ENCODE measurements at places on chromosomes 6 and 20.

DNA sequence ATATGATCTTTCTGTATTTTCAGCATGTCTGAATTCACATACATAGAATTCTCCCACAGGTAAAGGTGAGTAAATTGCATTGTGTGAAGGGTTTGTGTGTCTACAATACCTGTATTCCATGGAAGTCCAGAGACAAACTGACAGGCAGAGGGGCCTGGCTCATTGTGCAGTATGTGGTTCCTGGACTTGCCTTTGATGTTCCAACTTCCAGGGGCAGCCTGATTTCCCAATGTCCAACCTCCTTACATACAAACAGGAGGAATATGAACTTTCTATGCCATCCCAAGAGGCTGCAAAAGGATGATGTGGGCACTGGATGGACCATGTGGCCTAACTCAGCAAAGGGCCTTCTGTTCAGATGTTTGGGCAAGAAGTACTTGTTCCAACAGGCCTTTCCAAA, 58.5 kb downstream of the LYRM4 start:
- DNase-seq = no peak

DNA sequence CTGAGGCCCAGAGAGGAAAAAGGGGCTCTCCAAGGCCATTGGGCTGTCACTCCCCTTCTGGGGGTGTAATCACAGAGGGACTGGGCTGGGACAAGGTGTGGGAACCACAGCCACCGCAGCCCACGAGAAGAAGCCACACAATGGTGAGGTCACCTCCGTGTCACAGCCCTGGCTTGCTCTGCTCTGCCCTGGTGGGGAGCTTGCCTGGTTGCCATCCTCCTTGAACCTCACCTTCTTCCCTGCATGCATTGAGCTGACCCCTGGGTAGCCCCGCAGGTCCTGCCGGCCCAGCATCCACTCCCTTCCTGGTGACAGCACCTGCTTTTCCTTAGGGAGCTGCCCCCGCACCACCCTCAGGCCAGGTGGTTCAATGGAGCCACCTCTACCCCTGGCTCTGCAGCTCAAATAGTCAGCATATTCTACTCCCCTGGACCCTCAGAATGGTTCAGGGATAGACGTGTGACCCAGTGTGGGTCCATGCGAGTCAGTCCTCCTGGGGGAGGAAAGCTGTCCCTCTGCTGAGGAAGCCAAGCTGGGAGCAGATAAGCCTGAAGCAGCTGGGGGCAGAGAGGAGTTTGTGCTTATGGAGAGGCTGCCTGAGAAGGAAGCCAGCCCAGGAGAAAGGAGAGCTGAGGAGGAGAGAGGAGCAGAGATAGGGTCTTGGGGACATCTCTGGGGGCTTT, 21.3 kb downstream of the RBM38 start:
- DNase-seq = no peak

DNA sequence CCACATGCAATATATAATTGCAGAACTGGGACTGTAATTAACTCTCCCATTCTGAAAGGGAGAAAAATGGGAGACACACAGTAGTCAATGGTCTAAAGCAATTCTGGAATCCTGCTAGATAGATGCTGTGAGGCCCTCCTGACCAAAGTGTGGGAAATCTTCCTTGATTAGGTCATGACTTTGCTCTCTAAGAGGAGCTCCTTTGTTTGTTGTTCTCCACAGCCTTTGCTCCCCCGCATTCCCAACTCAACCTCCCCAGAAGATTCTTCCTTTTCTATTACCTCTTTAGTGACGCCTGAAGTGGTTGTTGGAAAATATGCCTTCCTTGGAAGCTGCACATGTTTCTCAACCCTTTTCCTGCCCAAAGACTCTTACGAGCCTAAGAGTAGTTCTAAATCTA, 28.8 kb upstream of the LIN28B start:
- no peak for DNase-seq

GRCh38 chr6:128655978-128656498, 135.6 kb upstream of the PTPRK start:
- DNase-seq = no peak

DNA sequence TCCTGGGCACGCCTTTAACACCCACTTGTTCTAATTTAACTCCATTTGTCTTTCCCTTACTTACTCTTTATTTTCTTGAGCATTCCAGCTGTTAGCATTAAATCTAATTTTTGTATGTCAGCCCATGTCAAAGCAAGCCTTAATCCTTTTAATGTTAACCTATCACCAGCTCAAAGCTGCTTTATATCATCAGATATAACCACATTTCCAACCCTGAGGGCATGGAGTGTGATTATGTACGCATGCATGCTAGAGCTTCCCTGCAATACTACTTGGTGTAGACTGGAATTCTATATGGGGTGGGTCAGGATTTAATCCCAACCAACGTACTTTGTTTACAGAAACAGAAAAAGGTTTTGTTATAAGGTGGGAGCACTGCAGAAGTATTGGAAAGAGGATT, 139.4 kb upstream of the HMGN3 start:
- DNase-seq = no peak

DNA sequence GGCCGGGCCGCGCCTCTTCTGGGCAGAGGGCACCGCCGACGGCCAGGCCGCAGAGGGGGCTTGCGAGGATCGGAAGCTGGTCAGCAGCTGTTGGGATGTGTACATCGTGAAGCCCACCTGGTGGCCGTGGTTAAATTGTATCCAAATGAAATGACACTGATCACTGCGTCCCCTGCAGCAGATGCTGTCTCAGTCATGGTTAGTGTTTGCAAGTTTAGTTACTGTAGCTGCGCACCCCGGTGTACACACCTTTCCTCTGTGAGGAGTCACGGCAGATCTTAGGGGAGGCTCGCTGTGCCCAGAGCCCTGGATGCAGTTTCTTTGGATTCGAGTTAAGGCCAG, 653 bp downstream of the NAA20 start:
- DNase-seq = no peak

GRCh38 chr20:22352019-22352418, 232.4 kb downstream of the FOXA2 start:
- DNase-seq = no peak

- DNase-seq = no peak
Observed at GRCh38 chr20:51687108-51687507, 81.1 kb downstream of the ATP9A start.

DNA sequence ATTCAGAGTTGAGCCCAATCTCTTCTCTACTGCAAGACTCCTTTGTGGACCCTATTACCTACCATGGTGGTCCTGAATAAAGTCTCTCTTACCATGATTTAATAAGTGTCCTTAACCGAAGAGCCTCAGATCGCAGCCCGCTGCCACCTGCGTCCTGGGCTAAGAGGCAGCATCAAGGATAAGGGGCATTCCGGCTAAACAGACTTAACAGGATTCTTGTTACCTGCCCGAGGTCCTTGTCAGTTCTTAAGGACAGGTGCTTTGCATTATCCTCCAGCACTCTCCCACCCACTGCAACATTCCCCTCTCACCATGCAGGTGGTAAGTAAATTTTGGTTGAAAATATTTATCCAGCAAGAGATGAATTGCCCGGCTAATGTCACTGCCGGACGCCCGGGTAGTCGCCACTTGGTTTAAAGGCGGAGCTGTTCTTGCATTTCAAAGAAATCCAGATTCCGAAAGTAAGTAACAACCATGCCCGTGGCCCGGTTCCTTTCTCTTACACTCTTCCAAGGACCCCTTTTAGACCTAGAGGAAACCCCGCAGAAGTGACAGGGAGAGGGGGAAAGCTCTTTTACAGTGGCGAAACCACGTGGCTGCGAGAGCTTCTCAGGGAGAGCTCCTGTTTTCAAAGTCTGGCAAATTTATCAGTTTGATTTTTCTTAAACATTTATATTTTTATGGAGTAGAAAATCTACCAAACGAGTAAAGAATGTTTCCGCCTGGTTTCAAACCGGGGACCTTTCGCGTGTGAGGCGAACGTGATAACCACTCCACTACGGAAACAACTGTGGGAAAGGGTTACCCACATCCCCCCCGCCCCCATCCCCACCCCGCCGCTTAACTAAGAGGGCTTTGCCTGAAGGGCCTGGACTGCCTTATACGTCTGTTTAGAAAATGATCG, 41.9 kb upstream of the PRSS16 start:
- no peak for DNase-seq

GRCh38 chr20:33881989-33882388, 70.8 kb downstream of the CHMP4B start:
- no peak for DNase-seq

DNA sequence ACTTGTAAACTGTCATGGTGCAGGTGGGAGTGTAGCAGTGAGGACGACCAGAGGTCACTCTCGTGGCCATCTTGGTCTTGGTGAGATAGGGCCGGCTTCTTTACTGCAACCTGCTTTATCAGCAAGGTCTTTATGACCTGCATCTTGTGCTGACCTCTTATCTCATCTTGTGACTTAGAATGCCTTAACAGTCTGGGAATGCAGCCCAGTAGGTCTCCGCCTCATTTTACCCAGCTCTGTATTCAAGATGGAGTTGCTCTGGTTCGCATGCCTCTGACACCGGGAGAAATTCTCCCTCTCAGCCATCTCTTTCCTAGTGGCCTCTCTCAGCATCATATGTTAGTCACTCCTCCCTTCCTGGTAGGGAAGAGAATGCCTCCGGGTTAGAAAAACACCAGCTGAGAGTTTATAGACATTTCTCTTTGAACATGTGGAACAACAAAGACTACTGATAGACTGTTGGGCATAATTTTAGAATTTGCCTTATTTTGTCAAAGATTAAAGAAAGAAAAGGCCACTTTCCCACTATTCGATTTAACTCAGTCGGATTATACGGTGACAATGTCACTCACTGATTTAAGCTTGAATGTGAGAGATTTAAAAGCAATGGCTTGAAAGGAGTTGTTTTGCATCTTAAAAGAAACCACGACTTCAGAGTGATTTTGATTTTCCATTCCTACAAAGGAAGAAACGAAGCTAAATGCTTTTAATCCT, 67.9 kb upstream of the SNX9 start:
- DNase-seq = no peak

DNA sequence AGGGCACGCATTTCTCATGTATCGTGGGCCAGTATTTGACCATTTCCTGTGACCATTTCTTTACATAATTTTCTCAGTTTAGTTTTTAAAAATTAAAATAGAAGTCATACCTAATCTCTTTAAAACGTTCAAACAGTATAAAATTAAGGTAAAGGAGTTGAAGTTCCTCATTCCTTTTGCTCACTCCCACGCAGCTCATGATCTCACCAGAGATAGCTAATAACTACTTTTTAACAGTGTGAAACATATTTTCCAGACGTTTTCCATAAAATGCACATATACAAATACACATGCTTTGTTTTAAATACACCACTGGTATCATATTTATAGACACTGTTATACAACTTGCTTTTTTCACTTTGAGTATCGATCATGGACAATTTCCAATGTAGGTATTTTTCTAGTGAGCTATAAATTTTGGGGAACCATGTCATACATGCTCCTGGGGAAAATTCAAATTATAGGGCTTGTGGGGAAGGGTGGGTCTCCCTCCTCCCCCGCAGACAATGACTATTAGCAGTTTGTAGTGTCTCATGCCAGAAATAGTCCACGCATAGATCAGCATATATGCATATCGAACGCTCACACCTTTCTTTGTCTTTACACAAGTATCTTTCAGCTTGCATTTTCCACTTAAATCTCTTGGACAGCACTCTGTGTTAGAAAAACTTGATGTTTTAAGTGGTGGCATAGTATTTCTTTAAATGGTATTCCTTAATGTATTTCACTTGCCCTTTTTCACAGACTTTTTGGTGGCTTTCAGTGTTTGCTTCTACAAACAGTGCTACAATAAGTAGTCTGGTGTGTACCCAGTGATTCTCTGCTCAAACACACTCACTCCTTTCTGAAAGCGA, 145.5 kb upstream of the ZNF217 start:
- DNase-seq = peak; percentile 72

- DNase-seq = no peak
Observed at GRCh38 chr6:32064706-32065105, 26.5 kb downstream of the CYP21A2 start.

- DNase-seq = no peak
Observed at GRCh38 chr6:46888578-46888977, 33.2 kb downstream of the ADGRF5 start.

DNA sequence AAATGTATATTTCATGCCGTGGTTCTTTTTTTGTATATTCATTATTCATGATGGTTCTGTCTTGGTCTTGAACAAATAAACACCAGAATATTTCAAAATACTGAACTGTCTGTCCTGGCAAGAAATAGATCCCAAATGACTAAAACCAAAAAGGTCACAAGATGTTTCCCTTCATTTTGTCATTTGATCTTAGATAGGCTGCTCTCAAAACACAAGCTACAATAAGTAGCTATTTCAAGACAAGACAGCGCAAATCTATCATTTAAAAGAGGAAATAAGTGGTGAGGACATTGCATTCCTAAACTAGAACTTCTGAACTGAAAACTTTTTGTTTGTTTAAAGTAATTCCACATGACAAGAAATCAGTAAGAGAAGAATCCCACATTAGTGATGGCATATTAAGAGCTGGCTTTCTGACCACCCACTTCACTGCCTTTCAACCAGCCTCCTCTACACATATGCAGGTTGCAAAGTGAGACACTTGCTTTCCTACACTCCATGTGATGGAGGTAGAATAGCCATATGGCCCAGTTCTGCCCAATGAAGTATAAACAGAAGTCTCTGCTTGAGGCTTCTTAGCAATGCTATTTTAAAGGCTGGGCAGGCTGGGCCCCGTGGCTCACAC, 54.4 kb upstream of the CCDC28A start:
- no peak for DNase-seq

DNA sequence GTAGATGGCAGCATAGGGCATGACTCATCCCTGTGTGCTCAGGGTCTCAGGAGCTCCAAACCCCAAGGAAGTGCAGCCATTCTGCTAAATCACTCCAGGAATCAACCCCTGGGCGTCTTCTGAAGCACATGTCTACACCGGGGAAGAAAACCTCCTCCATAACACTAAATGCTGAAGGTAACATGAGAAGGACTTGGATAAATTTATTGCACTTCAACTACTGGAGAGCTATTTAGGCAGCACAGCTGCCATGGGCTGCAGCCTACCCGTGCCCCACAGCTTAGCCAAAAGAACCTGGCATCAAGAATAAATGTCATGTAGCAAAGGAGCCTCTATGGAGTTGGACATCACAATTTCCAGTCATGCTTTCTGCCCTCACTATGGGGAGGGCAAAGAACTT, 152.4 kb upstream of the PROKR2 start:
- DNase-seq = peak; percentile 74

DNA sequence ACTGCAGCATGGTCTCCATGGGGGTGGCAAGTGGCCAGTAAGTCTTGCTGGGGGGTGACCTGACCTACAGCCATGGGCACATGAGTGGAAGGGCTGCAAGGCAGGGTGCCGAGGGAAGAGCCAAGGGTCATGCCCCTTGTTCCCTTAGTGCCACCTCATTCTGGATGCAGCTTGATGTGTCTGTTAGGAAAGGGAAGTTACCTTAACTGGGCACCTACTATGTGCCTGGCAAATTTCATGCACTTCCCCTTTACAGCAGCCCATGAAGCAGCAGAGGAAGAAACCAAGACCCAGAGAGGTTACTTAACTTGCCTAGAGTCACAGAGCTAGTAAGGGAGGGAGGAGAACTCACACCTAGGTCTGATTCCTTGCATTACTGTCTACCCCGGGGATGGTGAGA, 174.0 kb downstream of the MRPL14 start:
- no peak for DNase-seq

- DNase-seq = no peak
Observed at GRCh38 chr6:83511901-83512681, at the start of gene PRSS35. PRSS35 (plus strand) TSS chr6:83512534; CDS start chr6:83523442, 10,908 bp downstream.

Data from DMS79 (cell line).